ENCODE measurements at places on chromosomes 7 and 10.

DNA sequence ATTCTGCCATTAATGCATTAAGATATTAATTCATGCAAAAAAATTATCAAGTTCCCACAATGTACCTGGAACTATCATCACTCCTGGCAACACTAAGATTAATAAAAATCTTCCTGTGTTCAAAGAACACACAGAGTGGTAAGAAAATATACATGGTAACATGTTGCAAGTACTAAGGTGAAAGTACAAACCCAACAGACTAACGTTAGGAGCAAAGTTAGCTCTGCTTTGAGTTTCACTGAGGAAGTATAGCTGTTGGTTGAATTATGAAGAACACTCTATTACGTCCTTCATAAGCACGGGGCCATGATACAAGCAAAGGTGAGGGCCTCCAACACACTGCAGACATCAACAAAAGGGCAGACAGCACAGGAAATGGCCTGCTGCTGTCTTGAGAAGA is 5.8 kb downstream of the ZNF33B start:
- DNase-seq = no peak

GRCh38 chr7:30925913-30926312 is 14.3 kb downstream of the AQP1 start:
- no peak for DNase-seq

- DNase-seq = no peak
Observed at GRCh38 chr10:45599021-45599603, 73.5 kb downstream of the ZFAND4 start.

- DNase-seq = no peak
Observed at GRCh38 chr10:63585041-63585440, 63.8 kb downstream of the REEP3 start.

- no peak for DNase-seq
Observed at GRCh38 chr10:110365356-110366143, 60.8 kb upstream of the SMNDC1 start.

DNA sequence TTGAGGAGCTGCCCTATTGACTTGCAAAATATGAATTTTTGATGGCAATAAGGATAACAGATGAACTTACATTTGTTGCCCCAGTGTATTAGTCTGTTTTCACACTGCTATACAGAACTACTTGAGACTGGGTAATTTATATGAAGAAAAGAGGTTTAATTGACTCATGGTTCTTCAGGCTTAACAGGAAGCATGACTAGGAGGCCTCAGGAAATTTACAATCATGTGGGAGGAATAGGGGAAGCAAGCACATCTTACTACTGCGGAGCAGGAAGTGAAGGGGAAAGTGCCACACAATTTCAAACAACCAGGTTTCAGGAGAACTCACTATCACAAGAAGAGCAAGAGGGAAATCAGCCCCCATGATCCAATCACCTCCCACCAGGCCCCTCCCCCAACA is 57.9 kb downstream of the ZNF22 start:
- no peak for DNase-seq

- DNase-seq = no peak
Observed at GRCh38 chr10:77892021-77892739, 34.4 kb downstream of the DLG5 start.

- no peak for DNase-seq
Observed at GRCh38 chr10:114730291-114730690, 72.2 kb upstream of the ABLIM1 start.

- no peak for DNase-seq
Observed at GRCh38 chr7:134954197-134955082, 31.9 kb upstream of the AGBL3 start.

DNA sequence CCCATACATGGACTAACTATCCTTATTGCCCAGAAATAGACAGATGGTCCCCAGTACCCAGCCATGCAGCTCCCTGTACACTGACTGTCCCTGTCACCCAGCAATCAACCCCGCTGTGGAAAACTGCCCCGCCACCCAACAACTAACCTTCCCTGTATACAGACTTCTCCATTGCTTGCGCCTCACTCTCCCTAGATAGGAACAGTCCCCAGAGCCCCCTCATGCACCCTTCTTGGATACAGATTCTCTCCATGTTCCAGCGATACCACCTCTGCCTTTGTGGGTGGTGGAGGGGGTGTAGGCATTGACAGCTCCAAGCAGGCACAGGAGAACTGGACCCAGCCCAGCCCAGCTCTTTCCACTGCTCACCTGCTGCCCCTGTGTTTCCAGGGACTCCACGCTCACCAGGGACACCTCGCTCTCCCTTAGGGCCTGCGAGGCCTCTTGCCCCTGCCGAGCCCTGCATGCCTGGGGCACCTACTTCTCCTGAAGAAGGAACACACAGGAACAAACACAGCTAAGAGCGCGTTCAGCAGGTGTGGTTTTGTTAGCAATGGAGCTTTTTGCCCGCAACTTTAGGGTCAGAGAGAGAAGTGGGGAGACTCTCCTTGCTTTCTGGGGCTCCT is 7.2 kb downstream of the SFTPD start:
- no peak for DNase-seq

DNA sequence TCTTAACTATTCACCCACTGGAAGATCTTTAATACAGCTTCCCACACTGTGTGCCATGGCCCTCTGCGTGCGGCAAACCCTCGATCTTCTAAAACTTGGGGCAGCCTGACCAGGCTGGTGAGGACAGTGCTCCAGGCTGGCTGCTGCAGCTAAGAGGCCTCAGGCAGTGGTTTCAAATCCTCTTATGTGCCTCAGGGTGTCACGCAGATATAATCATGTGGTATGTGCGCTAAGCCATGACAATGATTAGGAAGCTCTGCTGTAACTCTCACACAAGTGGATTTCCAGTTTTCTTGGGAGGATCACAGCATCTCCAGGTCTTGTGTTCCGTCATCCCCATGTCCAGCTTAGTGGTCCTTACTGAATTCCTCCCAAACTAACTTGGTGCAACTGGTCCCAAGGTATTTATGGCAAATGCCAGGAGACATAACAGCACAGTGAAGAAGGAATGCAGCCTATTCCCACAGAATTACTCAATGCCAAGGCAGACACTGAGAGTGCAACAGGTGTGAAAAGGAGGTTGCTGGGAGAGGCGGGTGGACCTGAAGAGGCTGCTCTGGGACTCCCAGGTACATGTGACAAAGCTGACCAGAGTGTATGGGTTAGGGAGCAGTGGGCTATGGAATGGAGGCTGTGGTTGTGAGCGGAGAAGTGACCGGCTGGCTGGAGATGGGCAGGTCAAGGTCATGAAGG is 2.3 kb downstream of the HPS1 start:
- DNase-seq = no peak

DNA sequence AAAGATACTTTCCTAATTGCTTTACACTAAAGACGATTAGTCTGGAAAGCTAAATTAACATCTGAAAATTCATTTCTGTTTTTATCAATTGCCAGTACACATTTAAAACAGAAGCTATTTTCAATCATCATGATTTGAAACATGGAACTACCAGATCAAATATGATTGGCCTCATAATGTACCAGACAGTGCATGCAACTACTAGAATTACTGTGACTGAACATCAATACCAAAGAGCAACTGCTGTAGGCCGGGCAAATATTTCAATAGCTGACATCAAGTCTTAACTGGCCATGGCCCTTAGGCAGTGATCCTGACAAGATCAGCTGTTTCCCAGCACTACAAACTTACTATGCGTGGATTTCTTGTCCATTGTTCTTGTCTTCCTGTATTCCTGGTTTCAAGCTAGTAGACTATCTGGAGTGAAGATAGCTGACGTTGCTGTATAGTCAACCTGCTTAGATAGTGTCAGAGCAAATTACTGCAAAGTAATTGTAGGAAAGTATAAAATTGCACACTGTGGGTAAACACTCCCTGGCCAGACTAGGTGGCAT is 21.7 kb upstream of the WNT16 start:
- no peak for DNase-seq

- DNase-seq = no peak
Observed at GRCh38 chr7:37531225-37531624, 82.6 kb upstream of the ELMO1 start.

- no peak for DNase-seq
Observed at GRCh38 chr7:103297837-103298179, 573 bp downstream of the PMPCB start.

DNA sequence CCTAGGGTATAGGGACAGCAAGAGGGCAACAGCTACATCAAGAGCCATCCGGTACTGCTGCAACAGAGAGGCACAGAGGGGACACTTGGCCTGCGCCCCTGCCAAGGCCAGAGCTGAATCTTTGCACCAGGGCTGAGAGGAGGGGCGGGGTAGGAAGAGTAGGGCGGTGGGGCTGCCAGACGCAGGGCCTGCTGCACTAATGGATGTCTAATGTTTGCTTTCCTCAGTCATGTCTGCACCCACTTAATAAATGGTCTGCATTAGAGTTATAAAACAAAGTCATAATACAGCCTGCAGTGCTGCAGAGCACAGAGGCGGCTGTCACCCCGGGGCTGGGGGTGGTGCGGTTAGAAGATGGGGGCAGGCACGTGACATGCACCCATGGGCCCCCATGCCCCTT is 42.2 kb upstream of the SLC29A3 start:
- DNase-seq = no peak

GRCh38 chr7:20307901-20308300 is 22.8 kb upstream of the ITGB8 start:
- DNase-seq = no peak

DNA sequence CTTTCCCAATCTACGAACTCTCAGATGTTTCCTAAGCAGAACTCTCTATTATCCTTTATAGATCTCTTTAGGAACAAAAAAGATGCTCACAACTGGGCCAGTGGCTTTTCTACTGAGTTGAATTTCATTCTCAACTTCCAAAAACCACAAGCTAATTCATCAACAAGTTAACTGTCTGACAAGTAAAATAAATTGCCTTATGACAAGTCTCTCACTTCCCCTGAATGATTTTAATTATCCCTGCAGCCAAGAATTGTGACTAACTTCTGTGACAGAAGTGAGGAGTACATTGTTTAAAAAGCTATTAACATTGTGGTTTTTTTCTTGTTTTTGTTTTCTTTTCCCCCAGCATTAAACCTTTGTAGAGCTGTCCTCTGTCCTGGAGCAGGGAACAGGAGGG is 343.1 kb downstream of the HPSE2 start:
- peak; percentile 10 for DNase-seq

DNA sequence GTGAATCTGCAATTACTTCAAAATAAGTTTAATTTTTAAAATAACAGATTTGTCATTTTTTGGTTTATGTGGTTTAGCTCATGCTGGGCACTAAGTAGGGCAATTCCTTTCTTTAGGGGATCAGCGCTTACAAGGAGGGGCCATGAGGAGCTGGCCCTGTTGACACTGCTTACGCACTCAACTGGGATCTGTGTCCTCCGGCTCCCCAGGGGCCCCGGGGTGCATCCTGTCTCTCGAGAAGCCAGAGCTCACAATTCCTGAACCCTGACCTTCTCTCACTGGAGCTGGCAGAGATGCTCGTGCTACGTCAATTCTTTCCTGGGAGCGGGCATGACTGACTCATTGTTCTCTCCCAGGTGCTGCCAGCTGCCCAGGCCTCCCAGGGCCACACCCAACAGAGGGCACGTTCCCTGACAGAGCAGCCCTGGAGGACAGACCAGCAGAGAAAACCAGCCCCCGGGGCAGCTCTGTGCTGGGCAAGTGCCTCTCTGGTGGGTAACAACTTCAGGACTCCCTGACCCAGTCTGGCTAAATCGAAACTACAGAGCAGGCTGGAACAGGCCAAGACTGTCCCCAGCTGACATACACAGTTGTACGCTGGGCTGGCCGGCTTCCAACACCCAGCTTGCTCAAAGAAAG is 36.8 kb downstream of the CTBP2 start:
- DNase-seq = peak; percentile 39

- no peak for DNase-seq
Observed at GRCh38 chr10:77478247-77478961, 159.2 kb downstream of the KCNMA1 start.

- no peak for DNase-seq
Observed at GRCh38 chr7:47621347-47621746, 39.4 kb upstream of the TNS3 start.

DNA sequence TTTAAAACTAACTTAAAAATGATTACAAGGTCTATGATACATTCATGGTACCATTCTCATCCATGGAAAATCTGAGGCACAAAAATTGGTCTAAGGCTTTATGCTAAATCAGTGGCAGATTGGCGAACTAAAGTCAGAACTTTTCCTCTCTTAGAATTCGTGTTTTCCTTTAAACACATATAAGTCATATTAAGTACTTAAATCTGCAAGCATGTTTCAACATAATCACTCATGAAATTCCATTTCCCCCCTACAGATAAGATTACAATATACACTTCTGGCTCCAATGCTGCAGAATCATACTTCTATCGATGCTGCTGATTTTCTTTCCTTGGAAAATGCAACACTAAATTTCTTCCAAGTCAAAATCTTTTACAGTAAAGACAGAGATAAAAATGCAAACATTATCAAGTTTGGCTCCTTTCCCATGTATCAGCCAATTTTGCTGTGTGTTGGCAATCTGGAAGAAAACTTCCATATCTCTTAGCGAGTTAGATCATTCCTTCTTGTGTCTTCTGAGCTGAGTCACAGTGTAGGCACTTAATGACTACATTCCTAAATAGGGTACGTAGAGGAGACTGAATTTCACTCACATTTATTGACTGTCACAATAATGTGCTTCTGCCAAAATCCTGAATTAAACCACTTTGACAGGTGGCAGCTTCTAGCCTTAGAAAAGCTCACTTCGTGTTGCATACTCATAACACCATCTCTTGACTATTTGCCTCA is 76.4 kb upstream of the LRRC17 start:
- peak; percentile 92 for DNase-seq

- no peak for DNase-seq
Observed at GRCh38 chr10:122176232-122177213, 94.6 kb upstream of the BTBD16 start.

GRCh38 chr7:44140341-44140740 is 791 bp downstream of the MYL7 start:
- DNase-seq = no peak

- DNase-seq = no peak
Observed at GRCh38 chr10:33136781-33137180, 178.8 kb upstream of the ITGB1 start.

- DNase-seq = no peak
Observed at GRCh38 chr10:114839901-114840300, 18.3 kb downstream of the FHIP2A start.

DNA sequence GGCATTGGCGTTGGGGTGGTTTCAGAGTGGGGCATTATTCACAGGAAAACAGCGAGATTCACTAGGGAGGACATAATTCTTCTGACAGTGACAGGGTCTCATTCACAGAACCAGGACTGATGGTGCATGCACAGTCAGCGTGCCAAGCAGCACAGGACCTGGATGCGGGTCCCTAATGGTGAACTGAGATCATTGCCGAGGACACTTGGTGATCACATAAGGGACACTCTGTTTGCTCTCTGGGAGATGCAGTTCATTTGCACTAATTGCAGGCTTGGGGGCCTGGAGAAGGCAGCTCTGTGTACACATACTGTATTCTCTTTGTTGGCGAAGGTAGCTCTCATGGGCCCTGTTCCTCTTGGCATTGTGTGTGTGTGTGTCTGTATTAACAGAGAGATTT is 716.1 kb downstream of the PHTF2 start:
- DNase-seq = no peak
